Cardiac fibroblast (primary cell): ENCODE measurements at places on chromosomes 5 and 9.

DNA sequence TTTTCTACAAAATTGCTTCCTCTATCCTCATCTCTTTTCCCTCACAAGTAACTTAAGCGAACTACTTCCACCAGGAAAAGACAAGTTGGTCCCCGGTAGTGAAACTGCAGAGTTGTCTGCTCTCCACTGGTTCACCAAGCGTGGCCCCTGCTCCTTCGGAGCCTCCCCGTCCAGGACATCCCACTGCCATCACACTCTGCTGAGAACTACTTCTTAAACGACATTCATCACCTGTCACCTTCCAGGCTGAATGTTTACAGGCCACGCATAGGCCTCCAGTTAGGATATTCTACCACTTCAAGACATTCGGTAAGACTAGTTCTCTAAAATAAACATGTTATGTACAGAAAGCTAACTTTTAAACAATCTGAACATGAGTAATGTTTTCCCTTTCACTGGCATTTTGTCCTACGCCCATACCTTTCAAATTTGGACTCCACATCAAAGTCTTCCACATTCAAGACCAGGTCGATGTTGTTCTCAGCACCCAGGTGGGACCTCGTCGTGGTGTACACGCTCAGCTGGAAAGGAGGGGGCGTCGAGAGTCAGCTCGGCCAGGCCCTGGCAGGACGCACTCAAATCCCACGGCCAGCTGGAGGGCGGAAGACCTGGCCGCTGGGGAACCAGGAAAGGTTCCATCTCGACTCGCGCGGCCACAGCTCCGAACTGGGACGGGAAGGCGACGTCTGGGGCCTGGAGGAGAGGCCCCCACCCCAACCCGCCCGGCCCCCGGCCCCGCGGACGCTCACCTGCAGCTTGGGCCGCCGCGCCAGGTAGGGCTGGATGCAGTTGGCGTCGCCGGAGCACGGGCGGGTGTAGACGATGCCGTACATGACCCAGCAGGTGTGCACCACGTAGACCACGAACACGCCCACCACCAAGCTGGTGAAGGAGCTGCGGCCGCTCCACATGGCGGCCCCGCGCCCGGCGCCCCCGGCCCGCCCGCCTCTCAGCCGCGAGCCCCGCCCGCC is 683 bp downstream of the CLPTM1L start:
- no peak for DNase-seq

DNA sequence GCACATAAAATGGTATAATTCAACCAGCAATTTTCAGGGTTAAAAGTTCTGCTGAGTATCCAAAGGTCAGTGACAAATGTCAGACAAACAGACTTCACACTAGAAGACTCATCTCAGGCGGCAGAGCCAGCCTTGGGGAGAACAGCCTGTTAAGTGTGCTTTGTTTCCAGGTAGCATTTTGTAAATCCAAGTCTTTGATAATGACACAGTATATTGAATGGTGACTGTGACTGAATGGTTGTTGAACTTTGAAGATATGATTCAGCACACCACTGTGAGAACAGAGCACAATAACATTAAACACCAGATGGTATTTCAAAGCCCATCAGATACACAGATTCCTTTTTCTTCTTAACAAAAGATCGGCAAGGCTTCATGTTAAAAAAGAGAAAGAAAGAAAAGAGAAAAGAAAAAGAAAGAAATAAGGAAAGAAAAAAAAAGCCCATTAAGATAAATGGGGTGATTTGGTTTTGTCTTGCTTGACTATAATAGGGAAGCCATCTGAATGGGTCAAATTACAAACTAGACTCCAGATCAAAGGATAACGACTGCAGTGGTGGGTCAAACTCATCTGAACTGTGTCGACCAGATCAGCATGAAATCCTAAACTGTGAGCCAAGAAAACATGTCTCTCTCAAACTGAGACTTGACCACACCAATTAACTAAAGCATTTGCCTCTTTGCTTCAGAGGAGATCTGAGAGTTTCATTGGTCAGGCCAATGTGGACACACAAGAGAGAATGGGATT is 313.0 kb upstream of the ZNF608 start:
- DNase-seq = no peak

GRCh38 chr9:86792136-86792535 is 155.2 kb downstream of the GAS1 start:
- no peak for DNase-seq

DNA sequence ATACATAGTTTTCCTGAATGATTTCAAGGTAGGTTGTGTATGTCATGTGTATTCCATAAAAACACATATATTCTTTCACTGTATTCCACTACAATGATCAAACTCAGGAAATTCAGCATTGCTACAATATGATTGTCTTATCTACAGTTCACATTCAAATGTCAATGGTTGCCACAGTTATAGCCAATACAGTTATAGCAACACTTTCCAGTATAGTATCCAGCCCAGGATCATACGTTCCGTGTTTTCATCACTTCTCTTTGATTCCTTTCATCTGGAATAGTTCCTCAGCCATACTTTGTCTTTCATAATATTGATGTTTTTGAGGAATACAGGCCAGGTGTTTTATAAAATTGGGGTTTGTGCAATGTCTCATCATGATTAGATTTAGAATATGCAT is 9.5 kb downstream of the OR2S2 start:
- DNase-seq = no peak

DNA sequence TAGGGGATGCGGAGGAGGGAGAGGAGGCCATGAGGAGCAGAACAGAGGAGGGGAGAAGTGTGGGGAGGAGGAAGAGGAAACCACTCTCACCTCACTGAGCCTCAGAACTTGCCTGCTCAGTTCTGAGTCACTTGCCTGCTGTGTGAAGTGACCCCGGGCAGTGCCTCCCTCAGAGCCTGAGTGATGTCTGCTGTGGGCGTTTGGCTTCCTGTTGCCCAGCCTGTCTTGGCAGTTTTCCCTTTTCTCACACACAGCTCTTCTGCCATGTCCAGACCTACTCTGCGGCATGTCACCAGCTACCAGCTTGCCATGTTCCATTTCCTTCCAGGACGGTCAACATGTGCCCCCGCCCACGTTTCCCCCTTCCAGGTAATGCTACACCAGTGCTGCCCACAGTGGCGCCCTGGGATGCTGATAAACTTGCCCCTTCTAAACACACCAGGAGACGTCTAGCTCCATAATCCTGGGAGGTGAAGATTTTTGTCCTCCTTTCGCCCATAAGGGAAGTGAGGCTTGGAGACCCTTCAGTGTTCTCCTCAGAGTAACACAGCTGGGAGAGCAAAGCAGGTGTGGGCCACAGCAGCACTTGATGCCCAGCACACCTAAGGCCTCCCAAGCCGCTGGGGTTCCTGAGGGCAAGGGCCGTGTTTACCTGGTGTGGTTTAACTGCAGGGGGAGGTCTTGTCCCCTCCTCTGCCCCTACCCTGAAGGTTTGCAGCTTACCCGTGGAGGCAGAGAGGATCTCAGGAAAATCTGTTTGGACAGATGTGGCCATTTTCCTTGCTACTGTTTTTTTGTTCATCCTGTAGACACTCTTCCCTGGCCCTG is 63.8 kb upstream of the RNF130 start:
- DNase-seq = peak; percentile 80

GRCh38 chr9:106738109-106738508 is 124.9 kb upstream of the ZNF462 start:
- no peak for DNase-seq
